Pericardium fibroblast (primary cell): ENCODE measurements at places on chromosomes 2 and 18. TPM values are rescaled to one million over a fixed set of nuclear protein-coding genes. Genes with fewer than 3 reads are reported as not detected.

The MROH2A gene
- total RNA-seq: not detected in 2 replicates

The EVX2 gene
- total RNA-seq: 0.09 TPM in 1 of 2 replicates, not detected in the other

The SAG gene
- total RNA-seq: not detected in 2 replicates

The ANKRD29 gene
- 0.82 and 1.7 TPM in 2 replicates for total RNA-seq

The ERLEC1 gene
- total RNA-seq: 122 TPM in 2 replicates

The BCL11A gene
- 0.12 and 1.3 TPM in 2 replicates for total RNA-seq
